ENCODE measurements at places on chromosomes 6 and 20.

GRCh38 chr6:36738108-36738507, 40.5 kb downstream of the RAB44 start:
- DNase-seq: no peak

- no peak for DNase-seq
Measured at GRCh38 chr20:21509597-21510371, 4.1 kb downstream of the NKX2-2 start.

DNA sequence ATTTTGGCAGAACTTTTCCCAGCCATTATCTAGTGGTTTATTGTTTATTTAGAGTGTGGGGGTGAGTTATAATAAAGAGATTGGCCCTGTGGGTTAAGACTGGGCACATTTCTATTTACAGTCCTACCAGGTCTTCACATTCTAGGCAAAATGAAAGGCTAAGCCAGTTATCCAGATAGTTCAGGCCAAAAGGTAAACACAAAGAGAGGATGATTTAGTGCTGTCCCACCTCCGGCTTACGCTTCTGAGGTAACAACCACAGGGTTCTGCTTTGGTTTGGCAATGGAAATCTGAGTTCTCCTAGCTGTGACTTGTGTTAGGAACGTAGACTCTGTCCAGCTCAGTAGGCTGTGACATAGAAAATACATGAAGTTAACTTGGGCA, 50.3 kb upstream of the PTPRK start:
- DNase-seq: no peak

DNA sequence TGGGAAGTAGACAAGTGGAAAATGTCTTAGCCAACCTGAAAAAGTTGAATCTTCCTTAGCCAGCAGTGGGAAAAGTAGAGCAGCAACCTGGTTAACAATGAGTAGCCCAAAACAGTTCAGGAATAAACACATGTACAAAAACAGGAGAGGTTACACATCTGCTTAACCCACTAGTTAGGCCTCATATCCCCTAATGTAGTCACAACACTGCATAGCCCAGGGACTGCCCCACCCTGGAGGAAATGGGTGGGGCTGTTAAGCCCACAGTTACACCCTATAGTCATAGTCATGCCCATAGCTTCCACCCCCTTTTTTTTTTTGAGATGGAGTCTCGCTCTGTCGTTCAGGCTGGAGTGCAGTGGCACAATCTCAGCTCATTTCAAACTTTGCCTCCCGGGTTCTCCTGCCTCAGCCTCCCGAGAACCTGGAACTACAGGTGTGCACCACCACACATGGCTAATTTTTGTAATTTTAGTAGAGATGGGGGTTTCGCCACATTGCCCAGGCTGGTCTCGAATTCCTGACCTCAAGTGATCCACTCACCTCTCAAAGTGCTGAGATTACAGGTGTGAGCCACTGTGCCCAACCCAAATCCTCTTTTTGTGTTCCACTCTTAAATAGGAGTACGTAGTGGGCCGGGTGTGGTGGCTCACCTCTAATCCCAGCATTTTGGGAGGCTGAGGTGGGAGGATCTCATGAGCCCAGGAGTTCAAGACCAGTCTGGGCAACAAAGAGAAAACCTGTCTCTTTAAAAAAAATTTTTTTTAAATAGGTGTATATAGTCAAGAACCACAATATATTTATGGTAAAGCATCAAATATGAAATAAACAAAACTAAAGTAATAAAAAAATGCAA, 24.5 kb downstream of the ILRUN start:
- no peak for DNase-seq

DNA sequence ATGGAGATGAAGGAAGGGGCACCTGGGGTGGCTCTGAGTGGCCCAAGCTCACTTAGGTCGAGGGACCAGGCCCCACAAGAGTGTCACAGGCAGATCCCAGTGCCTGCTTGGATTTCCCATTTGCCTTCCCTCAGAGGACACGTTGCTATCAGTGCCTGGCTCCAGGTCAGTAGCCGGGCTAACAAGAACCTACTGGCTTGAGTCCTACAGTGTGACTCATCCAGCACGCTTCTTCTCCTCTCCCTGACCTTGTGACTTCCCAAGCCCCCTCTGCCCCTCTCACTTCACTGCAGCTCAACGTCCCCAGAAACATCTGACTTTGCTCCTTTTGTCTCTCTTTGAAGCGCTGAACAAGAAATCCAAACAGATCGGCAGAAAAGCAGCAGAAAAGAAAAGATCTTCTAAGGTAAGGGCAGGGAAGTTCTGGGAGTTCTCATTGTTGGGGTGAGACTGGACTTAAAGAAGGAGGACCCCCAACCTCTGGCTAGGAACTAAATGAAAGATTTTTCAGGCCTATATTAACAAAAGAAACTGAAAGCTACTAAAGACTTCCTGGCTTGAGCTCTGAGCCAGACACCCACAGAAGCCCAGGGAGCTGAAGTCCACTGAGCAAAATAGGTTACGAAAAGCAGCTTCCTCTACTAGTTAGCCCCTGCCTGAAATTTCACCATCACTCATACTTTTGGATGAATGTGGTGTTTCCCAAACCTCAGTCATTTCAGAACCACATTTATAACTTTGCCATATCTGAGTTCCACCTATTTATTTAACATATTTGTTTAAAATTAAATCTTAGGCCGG, 21.5 kb downstream of the ASIP start:
- no peak for DNase-seq

DNA sequence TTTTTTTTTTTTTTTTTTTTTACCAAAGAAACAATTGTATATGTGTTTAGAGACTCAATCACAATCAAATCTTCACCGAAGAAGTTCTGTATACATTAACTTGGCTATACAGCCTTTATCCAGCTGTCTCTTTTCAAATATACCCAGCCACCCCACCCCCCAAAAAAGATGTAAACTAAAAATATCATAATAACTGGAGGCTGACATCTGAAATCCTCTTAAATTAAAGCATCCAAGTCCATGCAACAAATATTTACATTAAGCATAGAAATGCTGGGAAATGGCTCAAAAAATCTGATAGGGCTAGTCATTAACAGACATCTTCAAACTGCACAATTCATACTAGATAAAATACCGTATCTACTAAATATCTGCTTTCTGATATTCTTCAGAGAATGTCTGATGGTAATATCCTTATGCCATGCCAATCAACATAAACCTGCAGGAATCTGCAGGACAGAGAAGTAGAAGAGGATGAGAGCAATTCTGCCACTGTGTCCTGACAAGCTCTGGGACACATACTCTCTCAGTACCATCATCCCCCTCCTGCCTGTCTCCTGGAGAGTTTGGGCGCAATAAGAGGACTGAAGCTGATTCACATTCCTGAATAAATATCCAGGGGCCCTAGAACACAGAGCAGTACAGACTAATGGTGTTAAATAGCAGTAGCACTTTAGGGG, 152.4 kb downstream of the KIF6 start:
- no peak for DNase-seq

DNA sequence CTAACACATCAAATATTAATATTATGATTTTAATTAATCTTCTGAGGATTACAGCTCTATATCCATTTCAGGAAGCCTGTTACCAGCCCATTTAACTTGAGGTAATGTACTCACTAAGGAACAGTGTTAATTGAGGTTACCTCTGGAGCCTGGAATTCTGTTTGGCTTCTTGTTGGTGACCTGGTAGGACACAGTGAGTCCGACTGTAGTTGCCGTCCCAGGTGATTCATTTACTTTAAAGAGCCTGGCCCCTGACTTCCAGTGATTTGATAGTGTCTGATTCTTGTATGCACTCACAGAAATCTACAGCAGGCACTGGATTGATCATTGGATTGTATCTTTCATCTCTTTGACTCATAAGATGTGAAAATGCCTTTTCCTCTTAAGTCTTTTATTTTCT, 34.0 kb downstream of the IGF2R start:
- DNase-seq: no peak

GRCh38 chr6:39950125-39950720, 16.0 kb upstream of the MOCS1 start:
- no peak for DNase-seq

DNA sequence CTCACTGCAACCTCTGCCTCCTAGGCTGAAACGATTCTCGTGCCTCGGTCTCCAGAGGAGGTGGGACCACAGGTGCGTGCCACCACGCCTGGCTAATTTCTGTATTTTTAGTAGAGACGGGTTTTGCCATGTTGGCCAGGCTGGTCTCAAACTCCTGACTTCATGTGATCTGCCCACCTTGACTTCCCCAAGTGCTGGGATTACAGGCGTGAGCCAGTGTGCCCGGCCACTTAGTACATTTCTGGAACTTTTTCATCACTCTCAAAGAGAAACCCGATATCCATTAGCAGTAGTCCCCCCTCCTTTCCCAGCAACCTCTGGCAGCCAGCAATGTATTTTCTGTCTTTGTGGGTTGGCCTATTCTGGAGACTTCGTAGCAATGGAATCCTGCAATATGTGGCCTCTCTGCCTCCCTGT, 109.8 kb downstream of the JARID2 start:
- DNase-seq: no peak

- DNase-seq: no peak
Measured at GRCh38 chr20:3716195-3716834, 3.9 kb upstream of the SIGLEC1 start.

- no peak for DNase-seq
Measured at GRCh38 chr6:43887906-43888683, 118.1 kb downstream of the VEGFA start.

DNA sequence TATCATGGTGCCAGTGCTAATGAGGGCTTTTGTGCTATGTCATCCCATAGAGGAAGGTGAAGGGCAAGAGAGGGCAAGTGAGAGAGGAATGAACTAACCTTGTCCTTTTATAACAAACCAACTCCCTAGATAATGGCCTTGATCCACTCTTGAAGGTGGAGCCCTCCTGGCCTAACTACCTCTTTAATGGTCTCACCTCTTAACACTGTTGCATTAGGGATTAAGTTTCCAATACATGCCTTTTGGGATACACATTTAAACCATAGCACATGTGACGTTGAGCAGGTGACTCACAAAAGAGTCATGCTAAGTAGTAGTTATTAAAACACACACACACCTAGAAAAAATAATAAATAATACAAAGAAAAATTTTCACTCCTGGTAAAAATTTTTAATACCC, 36.9 kb downstream of the CCN2 start:
- DNase-seq: no peak

- no peak for DNase-seq
Measured at GRCh38 chr6:298233-299103, 6.2 kb downstream of the DUSP22 start.

GRCh38 chr6:117553142-117553541, 49.2 kb downstream of the GOPC start:
- DNase-seq: no peak

GRCh38 chr20:58139849-58140786, 88.3 kb downstream of the ANKRD60 start:
- DNase-seq: no peak

DNA sequence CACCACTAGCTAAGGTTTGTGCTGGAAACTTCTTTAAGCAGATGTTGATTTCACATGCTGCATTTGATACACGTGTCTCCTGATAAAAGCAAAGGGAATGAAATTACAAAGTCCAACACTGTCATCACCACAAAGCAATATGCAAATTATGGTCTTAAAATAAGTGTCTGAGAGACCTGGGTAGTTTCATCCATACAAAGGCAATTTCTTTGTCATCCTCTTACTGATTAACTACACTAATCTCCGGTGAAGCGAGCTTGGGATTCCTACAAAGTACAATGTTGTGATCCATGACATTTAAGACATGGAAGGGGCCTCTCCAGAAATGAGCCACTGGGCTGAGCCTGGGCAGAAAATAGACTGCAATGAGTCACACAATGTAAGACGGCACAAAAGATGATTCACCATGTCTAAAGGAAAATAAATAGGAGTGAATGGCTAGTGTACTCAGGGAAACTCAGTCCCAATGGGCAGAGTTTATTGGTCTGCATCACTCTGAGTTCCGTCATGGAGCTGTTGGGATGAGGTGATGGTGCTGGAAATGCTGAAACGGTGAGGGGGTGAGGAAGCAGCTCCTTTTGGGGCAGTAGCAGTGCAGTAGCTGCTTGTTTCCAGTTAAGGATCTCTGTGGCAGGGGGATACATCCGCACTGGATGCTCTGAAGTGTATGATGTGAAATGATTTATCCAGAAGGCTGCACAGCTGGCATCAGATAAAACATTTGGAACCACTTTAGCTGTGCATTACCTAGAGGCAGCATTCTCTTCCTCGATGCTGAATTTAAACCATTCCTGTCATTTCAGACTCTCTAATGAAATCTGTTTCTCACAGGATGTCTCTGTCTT, 103.3 kb downstream of the IBTK start:
- DNase-seq: no peak

DNA sequence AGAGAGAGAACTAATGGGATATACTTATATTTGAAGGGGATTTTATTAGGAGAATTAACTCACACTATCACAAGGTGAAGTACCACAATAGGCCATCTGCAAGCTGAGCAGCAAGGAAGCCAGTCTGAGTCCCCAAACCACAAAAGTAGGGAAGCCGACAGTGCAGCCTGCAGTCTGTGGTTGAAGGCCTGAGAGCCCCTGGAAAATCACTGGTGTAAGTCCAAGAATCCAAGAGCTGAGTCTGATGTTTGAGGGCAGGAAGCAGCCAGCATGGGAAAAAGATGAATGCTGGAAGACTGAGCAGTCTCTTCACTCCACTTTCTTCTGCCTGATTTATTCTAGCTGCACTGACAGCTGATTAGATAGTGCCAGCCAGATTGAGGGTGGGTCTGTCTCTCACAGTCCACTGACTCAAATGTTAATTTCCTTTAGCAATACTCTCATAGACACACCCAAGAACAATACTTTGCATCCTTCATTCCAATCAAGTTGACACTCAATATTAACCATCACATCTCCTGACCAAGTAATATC, 823.9 kb downstream of the PHF3 start:
- no peak for DNase-seq

GRCh38 chr6:36337814-36338213, 1.1 kb upstream of the BNIP5 start:
- no peak for DNase-seq

DNA sequence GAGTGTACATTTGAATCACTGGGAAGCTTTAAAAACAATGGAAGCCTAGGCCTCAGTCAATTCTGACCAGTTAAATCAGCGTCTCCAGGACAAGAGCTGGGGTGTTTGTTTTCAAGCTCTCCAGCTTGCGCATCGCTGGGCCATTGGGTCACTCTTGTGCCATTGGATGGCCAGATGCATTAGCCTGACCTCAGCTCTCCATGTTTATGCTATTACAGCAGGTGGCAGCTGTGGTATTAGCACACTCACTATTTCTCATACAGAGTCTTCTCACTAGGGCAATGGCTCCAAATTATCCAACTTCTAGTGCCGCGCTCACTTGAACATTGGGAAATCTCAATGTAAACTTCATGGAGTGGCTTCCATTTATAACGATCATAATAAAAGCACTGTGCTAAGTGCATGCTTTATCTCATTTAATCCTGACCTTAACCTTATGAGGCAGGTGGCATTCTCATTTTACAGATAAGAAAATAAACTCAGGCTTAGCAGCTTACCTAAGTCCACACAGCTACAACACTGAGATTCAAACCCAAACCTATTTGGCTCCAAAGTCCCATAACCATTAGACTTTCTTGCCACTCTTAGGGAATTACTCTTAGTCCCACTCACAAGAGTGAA, 108.8 kb downstream of the PPP1R14C start:
- no peak for DNase-seq

GRCh38 chr20:31913431-31914157, 38.3 kb downstream of the PDRG1 start:
- no peak for DNase-seq

GRCh38 chr6:144647406-144647964, 362.4 kb downstream of the UTRN start:
- DNase-seq: no peak
